CD14-positive monocyte (primary cell): ENCODE measurements at places on chromosomes 3 and 15.

DNA sequence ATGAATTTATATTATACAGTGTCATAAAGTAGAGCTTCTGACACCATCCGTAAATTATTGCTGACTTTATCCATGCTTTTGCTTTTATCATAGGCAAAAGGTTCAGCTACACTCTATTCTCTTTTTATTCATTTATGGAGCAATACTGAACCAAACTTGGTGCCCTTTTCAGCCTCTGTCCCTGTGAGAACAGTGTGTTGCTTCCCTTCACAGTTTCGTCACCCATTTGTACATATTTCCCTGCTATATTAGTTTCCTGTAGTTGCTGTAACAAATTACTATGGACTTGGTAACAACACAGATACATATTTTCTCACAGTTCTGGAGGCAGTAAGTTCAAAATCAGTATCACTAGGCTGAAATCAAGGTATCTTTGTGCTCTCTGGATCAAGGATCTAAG is 2.8 kb upstream of the RPL24 start:
- DNase-seq: peak; percentile 38

- no peak for DNase-seq
Observed at GRCh38 chr3:15846606-15847005, 48.8 kb upstream of the ANKRD28 start.

DNA sequence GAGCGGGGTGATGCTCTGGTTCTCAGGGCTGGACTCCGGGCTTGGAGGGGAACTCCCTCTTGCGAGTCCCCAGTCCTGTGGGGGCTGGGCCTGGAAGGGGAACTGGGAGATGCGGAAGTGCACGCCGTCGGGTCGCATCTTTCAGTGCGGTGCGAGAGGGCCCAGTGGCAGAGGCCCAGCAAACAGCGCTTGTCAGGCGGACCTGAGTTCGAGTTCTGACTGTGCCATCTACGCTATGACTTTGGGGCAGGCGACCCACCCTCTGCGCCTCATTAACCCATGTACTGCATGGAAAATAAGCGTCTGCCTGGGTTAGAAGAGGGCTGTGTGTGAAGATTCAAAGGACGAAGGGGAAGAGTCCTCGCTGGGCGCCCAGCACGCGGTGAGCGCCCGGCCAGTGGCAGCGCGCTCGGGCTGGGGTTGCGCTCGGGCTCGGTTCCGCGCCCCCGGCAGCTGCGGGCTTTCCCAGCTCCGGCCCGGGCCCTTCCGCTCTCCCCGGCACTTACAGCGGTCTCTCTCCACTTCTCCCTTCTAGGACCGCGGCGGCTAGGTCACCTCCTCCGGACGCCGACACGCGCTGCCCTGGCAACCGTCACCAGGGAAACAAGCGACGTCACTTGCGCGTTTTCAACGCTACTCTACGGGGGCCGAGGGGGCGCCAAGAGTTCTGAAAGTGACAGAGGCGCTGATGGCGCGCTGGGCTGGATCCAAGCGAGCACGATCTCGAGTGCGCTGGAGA is at the start of gene CCDC13:
TSS of gene CCDC13 (minus strand) at position 584 of the 739 bp plus-strand sequence. CDS start 14,908 bp downstream, outside the sequence.
- DNase-seq: peak; percentile 95

DNA sequence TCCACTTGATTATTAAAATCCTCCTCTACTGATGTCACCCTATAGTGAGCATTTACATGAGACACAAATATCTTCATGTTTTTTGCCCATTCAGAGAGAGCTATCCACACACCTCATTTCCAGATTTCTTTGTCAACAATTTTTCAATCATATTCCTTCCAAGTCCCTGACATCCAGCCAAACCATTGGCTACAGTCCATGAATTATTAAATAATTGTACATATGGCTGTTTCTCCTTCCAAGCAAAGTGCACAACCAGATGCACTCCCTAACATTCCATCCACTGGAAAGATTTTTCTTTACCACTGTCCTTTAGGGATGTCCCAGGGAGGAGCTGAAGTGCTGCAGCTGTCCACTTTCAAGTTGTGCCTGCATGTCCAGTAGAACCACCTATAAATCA is 328.0 kb upstream of the MDFIC2 start:
- no peak for DNase-seq

DNA sequence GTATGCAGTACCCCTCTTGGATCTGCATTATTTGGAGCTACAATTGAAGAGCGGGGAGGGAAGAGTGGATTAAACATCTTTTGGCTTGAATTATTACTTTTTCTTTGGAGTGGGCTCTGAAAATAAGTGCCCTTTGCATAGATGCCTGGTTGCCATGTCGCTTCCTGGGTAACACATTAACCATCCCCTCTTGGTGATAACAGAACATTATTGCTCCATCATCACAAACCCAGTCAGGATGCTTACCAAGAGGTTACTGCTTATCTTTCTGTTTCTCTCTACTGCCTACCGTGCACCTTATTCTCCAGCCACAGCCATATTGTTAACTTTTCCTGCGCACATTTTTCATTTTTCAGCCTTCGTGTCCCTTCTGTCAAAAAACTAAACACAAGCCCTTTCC is 42.7 kb upstream of the CLRN1 start:
- DNase-seq: no peak

DNA sequence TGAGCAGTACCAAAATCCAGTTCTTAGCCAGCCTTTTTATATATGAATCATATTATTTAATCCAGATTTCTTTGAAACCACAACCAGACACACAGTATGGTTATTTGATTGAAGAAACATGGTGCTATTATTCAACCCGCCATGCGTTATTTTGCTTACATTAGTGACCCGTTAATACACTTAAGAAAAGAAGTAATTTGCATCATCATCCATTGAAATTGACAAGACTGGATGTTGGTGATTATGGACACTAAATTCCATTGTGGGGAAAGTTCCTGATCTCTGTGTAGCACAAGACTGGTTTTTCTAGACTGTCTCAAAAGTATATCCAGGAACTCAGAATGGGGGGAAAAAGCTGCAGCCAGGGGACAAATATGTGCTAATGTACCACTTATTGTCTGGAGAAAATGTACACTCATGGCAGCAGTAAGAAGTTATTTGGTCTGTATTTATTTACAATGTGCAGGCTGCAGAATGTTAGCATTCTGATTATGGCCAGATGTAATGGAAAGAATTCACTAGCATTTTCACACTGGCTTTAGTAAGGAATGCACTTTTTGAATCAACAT is 80.3 kb downstream of the FILIP1L start:
- DNase-seq: no peak

DNA sequence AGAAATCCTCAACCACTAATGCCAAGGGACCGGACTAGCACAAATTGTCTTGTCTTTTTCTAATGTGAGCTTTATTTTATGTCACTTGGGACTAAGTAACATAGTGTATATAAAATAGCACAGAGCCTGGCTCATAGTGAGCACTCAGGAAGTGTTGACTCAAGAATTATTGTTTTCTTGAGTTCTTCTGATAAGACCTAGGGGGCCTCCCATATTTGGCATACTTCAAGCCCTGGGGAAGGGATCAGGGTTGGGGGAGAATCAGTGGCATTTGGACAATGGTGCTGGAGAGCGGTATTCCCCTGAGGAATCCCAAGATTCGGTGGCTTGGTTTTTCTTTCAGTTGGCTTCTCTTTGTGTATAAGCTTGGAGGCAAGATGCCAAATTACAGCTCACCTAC is 19.4 kb downstream of the ZNF80 start:
- no peak for DNase-seq

DNA sequence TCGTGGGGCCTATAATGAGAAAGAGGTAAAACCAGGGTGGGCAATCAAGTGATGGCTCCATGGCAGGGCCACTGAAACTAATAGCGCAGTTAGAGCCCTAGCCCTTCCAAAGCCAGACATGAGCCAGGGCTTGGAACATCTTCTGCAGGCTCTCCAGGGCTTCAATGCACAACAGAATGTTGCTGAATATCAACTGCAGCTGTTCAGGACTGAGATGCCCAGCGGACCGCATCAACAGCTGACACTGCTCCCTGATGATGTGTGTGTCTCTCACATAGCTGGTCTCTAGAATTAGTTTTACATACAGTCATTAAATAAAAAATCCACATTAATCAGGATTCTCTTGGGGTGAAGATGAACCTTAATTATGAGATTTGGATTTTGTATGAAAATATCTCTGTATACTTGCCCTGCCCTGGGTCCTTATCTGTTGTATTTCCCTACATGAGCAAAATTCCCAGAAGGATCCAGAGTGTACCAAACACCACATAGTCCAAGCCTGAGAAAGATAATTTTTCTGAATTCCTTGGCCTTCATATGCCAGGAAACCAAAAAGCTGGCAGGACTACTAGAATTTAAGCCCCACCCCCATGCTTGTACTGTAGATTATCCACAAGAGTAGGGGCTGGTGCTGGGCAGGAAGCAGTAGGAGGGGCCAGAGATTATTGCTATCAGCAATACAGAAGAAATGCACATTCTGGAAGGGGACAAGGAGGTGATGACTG is 7.7 kb upstream of the GOLGB1 start:
- no peak for DNase-seq

DNA sequence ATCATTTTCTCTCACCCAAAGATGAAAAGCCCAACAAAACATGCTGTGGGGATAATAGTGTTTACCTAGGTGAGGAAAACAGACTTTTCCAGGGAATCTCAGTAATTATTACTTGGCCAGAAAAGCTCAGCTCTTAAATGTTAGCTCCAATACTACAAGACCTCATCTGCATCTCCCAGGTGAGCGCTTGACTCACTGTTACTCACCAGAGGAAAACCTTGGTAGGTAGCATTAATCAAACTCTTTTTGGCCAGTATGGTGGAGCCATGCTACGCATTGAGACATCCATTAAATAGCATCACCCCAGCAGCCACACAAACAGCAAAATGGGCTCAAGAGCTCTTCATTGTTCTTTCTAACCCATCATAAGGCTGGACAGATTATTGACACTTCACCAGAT is 99.0 kb downstream of the TIGIT start:
- no peak for DNase-seq

- no peak for DNase-seq
Observed at GRCh38 chr3:65338571-65338970, 650.8 kb upstream of the ADAMTS9 start.

DNA sequence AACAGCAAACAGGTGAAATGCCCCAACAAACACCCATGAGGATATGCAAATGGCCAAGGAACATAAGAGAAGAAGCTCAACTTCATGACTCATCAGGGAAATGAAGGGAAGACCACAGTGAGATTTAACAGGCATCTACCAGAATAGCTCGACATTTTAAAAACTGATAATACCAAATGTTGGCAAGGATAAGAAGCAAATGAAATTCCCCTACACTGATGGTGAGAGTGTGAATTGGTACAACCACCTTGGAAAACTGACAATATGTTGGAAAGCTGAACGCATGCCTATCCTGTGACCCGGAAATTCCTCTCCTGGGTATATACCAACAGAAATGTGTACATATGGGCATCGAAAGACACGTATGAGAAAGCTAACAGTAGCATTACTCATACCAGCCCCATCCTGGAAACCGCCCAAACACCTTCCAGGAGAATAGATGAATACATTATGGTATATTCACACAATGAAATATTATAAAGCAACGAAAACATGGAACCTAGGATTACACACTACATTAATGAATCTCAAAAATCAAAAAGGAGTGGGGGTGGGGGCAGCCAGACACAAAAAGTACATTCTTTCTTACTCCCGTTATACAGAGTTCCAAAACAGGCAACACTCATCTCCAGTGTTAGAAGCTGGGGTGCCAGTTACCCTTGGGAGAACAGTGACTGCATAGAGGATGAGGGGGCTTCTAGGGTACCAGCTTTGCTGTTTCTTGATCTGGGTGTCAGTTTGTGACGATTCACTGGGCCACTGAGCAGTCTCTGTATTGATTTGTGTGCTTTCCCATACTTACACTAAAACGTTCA is 16.9 kb downstream of the RFTN1 start:
- DNase-seq: no peak

GRCh38 chr15:79378394-79379109 is 53.6 kb upstream of the MINAR1 start:
- no peak for DNase-seq

DNA sequence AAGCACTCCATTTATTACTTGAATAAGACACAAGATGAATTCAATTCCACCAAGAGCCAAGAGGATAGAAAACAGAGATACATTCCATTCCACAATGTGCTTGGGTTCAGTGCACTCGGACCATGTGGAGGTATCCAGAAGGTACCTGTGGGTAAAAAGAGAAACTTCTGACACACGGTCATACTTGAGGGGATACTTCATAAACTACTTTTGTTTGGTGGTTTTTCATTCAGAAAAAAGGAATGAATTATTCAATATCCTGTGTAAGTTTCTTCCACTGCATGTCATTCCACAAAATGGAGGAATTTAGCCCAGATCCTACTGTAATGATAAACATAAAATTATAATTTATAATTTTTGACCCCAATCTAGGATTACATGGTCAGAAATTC is 5.7 kb downstream of the TM4SF1 start:
- no peak for DNase-seq

DNA sequence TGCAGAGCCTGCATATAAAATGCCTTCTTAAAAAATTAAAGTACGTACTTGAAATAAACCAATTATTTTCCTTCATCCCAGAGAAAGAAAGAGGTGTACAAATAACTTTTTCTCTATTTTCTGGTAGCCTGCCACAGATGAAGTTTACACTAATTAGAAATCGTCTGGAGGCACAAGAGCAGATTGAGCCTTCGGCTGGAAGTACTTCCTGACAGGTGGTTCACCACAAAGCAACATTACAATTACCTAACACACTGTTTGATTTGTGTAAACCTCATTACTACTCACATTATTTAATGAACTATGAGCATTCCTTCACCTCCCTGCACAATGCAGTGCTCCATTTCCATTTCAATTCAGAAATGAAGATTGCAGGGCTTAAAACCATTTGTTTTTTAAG is 856.1 kb downstream of the SI start:
- DNase-seq: no peak

DNA sequence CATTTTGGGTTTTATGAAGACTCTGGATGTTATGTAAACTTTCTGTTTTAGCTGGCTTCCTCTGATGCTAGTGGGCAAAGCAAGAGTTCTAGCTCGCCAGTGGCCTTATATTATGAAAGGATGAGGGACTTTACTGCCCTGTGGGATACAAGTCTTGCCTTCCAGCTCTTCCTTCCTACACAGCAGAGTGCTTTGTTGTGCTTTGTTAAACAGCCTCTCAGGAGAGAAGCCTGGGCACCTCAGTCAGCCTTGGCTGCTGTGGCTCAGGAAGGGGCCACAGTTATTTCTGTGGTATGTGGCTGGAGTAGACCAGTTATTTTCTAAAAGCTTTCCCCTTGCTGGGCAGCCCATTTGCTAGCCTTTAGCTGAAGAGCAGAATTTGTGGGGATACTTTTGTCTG is 69.5 kb upstream of the SUCLG2 start:
- no peak for DNase-seq

- no peak for DNase-seq
Observed at GRCh38 chr3:124793054-124793739, 62.9 kb downstream of the UMPS start.

DNA sequence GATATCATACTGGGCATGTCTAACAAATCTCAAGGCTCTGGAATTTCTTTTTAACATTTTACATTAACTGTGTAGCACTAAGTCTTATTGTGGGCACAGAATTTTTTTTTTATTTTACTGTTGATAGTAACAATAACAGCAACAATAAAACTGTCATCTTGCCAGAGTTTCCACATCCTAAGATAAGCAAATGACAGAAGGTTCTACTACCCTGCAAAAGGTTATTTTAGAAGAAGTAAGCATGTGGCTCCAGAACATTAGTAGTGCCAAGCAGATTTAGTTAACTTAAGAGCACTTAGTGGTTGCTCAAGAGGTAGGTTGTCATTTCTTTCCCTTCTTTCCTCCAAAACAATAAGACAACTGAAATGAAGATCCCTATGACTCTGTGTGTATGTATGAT is 743.0 kb upstream of the CBLB start:
- no peak for DNase-seq
